NCI-H1092 treated with DMSO at 0.1 percent for 48 hours (cell line): ENCODE measurements at places on chromosomes 2 and 18.

- no peak for DNase-seq
Measured at GRCh38 chr2:95382192-95382591, 20.3 kb upstream of the FAHD2A start.

DNA sequence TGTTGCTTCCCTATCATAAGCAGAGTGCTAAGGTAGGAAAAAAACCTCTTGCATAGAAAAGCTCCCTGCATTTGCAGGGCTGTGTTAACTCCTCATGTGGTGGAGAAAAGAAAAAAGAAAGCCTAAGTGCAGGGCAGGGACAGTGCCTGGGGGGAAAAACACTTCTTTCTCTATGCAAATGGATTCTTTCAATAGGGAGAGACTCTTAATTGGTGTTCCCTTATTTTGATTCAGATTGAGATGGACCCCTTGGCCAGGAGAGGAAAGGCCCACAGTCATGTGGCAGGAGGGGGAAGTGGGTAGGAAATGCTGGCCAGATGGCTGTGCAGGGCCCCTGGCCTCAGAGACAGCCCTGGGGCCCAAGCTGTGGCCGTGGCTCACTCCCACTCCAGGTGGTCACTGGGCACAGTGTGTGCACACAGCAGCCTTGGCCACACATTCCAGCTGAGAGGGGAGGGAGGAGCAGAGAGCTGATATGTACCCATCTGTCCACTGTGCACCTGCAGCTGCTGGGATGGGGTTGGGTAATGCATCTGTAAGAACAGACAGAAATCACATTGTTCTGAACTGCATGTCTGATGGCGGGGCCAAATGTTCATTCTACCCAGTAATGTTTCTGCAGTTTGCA is 410.4 kb downstream of the DSC3 start:
- no peak for DNase-seq

GRCh38 chr2:66559672-66560071 is 124.7 kb downstream of the MEIS1 start:
- DNase-seq = no peak

DNA sequence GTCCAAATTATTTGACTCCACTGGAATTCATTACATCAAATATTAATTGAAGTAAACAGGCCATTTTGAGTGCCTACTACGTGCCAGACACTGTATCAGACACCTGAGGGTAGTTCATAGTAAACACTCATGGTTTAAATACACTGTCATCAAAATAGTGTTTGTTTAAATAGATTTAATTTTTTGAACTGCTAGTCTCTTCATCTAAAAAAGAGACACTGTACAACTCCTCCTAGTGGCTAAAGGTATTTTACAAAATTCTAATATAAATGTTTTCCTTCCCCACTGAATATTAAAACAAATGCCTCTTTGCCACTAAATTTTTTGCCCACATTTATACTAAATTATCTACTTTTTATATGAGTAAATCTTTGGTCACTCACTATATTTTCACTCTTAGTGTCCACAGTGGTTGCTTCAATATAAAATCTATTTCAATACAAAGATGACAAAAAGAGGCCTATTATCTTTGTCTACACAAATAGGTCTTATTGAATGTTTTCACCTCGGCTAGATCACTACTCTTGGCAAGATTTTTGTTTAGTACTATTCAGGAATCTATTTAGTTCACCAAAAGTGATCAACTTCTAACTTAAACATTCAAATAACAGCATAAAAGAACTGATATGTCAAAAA is 122.1 kb downstream of the TMEM247 start:
- DNase-seq = no peak

DNA sequence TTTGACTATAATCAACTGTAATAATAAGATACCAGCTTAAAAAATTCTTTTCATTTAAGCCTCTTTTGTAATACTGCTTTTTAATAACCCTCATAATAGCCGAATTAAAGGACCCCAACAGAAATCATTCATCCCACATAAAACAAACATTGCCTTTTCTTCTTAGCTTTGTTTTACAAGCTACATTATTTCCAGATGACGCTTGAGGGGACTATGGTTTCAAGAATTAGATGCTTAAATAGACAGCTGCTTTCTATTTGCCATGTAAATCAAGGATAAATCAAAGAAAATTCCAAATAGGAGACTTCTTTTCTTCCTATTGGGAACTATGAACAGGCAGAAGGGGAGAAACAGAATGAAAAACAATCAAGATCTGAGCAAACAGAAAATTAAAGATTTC is 200.7 kb upstream of the SMAD7 start:
- peak; percentile 7 for DNase-seq

DNA sequence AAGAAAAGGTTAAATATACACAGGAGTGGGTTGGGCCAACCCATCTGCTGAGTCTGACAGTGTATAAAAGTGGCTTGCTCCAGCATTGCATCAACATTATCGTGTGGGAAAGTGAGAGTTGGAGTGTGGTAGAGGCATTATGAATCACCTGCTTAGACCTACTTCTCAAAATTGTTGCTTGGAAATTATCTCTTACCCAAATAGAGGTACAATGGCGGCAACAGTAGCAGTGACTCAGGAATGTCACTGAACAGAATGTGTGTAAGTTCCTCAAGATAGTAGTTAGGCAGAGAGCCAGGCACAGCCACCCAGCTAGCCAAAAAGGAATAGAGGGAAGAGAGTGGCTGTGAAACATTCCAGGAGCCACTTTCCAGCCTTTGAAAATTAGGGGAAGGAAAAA is 616.0 kb downstream of the NUP35 start:
- DNase-seq = no peak

DNA sequence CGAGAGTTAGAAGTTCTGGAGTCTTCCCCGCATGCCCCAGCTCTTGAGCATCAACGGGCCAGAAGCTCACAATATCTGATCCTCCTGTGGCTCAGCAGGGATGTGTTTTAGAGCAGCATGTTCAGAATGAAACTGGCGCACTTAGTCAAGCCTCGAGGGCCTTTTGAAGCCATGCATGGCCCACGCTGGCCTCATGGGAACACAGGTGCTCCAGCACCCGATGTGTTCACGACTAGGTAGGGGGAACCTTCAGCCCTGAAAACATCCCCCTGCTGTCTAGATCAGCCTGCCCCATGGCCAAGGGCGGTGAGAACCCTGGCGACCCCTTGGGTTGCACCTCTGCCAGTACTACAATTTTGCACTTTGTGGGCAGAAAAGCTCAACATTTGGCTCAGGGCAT is 32.8 kb downstream of the MSH6 start:
- no peak for DNase-seq

DNA sequence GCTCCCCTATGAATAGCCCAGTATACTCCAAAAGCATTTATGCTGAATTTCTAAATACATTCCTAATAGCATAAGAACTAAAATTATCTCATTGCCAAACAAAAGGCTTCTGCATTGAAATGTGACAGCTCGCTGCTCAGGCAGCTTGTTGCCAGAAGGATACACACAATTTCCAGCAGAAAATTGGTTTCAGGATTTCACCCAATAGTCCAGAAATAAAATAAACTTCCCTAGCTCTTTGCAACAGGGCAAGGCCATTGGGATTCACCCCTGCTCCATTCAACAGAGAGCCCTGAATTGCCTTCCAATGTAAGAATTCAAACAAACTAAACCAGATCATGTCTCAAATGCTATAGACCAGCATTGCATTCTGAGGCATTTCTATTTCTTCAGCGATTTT is 70.7 kb downstream of the RBM43 start:
- DNase-seq = no peak

DNA sequence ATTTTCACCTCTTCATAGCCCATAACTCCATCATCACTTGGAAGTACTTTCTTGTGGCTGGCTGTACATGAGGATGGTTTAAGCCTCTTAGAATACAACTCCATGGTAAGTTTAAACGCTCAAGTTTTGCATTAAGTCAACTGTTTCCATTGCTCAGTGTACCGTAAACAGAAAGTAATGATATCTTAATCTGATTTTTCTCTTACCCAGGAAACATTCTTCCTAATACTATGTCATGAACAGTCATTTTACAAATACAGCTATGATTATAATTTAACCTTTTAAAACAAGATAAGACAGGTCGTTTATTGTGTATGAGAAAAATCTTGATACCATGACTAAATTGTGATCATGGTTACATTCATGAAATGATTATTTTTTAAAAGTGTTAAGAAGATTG is 11.6 kb upstream of the DYNC2LI1 start:
- no peak for DNase-seq

GRCh38 chr18:78679613-78680260 is 299.9 kb upstream of the SALL3 start:
- DNase-seq = no peak

DNA sequence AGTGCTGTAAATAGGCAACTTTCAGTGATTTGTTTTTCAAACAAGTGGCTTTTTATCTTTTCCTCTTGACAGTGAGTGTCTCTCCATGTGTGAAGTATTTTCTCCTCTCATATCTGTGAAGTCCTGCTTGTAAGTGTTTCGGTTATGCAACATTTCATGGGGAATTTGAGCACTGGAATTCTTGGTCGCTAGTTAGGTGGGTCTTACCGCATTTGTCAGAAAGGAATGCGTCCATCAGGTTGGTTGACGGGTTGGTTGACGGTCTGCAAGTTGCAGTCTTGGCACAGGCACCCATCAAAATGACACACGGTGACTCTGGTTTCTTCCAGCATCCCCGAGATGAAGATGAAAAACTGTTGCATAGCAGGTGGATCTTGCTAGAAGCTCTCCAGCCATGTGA is 109.8 kb downstream of the AGAP1 start:
- no peak for DNase-seq

GRCh38 chr2:140027320-140027719 is 1247.1 kb upstream of the NXPH2 start:
- no peak for DNase-seq

DNA sequence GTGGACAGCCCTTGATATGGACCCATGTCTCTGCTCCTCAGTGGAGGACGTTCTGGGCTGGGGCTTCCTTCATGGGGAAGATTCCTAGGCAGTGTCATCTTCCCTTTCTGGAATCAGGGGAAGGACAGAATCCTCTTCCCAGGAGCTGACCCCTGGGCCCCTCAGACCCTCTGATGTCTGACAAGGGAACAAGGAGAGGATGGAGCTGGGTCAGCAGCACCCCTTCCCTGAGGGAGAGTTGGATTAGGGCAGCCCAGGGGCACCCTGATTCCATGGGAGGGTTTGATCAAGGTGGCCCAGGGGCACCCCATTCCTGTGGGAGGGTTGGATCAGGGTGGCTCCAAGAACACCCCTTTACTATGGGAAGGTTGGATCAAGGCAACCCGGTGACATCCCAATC is 86.5 kb downstream of the ACKR3 start:
- no peak for DNase-seq

DNA sequence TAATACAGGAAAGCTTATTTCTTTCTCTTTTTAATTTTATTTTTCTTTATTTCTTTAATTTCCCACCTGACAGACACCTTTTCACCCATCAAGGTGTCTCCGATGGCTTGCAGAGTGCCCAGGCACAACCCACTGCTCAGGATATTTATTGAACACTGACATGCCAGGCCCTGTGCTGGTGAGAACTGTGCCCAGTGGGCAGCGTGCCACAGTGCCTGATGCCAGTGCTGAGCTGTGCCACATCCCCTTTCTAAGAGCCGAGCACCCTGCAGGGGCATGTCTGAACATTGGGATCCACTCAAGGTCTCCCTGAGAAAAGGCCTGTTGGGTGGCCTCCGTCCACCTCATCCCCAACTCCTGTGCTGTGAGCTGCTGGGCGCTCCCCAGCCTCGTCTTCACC is 158.6 kb upstream of the RAB6C start:
- DNase-seq = no peak
